ENCODE measurements at places on chromosomes 2 and 18.

GRCh38 chr2:222290736-222291484, 7.9 kb downstream of the PAX3 start:
- DNase-seq, result no peak

DNA sequence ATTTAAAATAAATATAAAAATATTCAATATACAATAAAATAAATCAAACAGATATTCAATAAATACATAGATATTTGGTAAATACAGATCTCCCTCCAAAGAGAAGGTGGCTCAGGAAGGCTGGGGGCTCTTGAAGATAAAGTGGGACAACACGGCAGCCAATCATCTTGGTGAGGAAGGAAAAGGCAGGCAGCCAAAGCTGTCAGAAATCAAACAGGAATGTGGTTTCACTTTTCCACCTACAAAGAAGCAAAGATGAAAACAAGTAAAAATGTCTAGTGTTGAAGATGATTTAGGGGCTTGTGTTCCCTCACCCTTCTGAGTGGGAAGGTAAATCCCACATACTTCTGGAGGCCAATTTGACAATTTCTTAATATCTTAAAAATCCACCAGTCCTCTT, 85.7 kb downstream of the B3GNT2 start:
- DNase-seq, result no peak

- no peak for DNase-seq
These were observed 16.5 kb upstream of the ME2 start for GRCh38 chr18:50862401-50862800.

- DNase-seq, result no peak
These were observed 249.1 kb upstream of the SIX2 start for GRCh38 chr2:45258311-45258710.

DNA sequence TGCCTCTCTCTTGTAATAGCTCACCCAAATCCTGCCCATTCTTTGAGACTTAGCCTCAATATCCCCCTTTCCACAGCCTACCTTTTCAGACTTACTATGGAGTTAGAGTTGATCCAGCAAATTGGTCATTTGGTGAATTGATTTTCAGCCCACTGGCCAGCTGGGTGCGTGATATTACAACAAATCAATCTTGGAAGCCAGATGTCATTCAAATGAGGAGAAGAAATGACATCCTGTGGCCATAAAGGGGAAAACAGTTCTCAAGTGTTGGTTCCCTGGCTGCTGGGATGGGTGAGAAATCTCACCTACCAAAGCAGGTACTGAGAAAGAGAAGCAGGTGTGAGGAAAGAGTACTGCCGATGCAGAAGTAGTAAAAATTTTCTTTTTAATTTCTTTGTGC, 36.7 kb upstream of the FOXI3 start:
- DNase-seq, result no peak

- no peak for DNase-seq
These were observed 39.0 kb downstream of the TBC1D8 start for GRCh38 chr2:101111917-101112771.

GRCh38 chr18:49658823-49659404, 97.1 kb downstream of the LIPG start:
- no peak for DNase-seq

DNA sequence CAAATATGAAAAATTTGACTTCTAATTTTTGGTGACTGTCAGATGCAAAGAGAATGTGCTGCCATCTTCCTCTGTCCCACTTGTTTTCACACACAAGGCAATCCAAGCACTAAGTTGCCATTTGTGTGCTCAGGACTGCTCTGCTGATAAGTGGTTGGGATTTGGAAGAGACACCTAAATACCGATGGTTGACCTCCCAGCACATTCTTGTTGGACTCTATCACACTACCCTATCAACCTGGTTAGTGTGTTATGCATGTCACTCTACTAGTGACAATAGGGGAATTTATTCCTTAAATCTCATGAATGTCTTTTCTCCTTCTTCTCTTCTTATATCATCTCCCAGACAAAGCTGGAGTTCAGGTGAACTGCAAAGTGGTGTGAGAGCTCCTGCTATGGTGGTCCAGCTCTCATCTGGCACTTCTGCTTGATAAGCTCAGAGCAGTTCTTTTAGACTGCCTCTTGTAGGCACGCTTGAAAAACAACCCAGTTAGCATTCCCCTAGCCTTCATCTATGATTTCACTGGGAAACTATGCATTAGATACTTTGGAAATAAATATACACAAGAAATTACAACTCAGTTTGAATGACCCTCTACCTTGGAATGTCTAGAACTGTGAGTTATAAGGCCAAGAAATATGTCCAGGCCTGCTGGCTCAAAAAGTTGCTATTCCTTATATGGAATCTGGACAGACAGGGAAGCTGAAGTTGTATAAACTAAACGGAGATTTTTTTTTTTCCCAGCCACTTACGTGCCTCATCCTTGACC, 404.8 kb downstream of the MEIS1 start:
- DNase-seq, result no peak

GRCh38 chr18:26468931-26469340, 79.4 kb downstream of the KCTD1 start:
- no peak for DNase-seq

DNA sequence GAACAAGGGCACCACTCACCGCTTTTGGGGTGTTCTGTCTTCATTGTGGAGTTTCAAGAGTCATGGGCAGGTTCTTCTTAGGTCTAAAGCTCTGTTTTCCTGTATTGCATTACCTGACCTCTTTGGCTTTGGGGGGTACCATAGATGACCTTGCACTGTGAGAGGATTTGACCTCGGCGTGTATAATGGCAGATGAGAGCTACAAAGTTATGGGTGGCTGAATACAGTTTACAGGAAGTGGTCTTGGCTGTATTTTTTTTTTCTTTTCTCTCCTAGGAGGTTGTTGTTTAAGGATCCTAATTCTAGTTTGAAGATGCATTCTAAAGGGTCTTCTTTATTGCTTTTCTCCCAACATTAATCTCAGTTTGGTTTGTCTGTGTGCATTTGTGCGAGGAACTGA, 11.5 kb downstream of the GAL3ST2 start:
- DNase-seq, result no peak

GRCh38 chr2:77191665-77192064, 330.5 kb downstream of the LRRTM4 start:
- no peak for DNase-seq

- DNase-seq, result no peak
These were observed 21.0 kb downstream of the CHST10 start for GRCh38 chr2:100396483-100396882.

- no peak for DNase-seq
These were observed 31.6 kb downstream of the PCBP1 start for GRCh38 chr2:70118798-70119454.

DNA sequence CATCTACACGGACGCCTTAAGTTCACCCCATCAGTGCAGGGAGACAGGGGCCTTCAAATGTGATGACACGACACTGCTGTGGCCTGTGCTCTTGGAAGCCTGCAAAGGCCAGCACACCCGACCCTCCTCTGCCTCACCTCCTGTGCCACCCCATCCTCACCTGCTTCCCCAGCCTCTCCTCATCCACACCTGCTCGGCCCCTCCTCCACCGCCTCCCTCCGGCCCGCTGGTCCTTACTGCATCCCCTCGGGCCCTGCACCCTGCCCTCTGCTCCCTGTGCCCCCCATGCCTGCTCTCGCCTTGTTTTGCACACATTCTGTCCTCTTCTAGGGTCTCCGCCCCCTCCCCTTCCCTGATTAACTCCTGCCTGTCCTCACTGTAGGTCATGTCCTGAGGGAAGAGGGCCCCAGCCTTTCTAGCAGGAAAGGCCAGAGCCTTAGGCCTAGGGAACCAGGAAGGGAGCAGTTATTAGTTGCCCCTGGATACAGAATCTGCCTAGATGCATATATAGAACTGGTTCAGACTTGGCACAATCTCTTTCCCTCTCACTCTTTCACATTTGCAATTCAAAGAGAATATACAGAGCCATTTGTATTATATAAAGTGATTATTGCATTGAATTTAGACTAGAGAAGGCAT, 39.4 kb downstream of the TRAPPC12 start:
- no peak for DNase-seq

DNA sequence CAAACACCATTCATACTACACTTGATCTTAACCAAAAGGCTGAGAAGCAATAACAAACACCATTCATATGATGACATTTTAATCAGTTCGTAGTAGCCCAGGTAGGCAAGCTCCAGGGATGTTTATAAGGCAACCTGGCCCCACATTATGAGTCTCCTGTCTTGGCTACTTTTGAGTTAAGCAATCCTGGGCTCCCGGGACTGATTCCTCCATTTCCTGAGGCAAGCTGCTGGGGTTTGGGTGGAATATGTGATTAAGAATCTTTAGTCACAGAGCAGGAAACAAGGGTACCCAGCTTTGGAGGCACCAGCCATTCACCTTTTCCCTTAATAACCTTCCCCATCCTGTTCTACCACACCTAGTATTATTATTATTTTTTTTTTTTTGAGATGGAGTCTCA, 24.5 kb upstream of the SPRED2 start:
- DNase-seq, result no peak

GRCh38 chr2:225558399-225559071, 159.0 kb downstream of the NYAP2 start:
- DNase-seq, result no peak

DNA sequence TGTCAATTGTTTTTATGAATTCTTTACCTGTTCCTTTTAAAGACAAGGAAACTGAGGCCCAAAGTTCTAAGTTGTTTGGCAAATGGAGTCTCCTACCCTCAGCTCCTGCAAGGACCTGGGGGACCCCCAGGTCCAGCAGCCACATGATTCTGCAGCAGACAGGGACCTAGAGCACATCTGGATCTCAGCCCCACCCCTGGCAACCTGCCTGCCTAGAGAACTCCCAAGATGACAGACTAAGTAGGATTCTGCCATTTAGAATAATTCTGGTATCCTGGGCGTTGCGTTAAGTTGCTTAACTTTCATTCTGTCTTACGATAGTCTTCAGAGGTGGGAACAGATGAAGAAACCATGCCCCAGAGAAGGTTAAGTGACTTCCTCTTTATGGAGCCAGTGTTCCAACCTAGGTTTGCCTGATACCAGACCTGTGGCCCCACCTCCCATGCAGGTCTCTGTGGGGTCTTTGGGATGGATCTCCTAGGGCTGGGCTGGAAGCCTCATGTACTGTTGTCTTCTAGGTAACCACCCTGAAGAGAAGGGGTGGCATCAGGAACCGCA, 5.6 kb upstream of the CENPA start:
- DNase-seq, result no peak

- no peak for DNase-seq
These were observed 11.0 kb upstream of the EPG5 start for GRCh38 chr18:45978084-45978483.

GRCh38 chr18:5238371-5238976, 41.4 kb upstream of the AKAIN1 start:
- no peak for DNase-seq

- DNase-seq, result no peak
These were observed 7.4 kb downstream of the PTRHD1 start for GRCh38 chr2:24785671-24786321.

GRCh38 chr2:203681978-203682377, 24.5 kb upstream of the CD28 start:
- DNase-seq, result no peak

DNA sequence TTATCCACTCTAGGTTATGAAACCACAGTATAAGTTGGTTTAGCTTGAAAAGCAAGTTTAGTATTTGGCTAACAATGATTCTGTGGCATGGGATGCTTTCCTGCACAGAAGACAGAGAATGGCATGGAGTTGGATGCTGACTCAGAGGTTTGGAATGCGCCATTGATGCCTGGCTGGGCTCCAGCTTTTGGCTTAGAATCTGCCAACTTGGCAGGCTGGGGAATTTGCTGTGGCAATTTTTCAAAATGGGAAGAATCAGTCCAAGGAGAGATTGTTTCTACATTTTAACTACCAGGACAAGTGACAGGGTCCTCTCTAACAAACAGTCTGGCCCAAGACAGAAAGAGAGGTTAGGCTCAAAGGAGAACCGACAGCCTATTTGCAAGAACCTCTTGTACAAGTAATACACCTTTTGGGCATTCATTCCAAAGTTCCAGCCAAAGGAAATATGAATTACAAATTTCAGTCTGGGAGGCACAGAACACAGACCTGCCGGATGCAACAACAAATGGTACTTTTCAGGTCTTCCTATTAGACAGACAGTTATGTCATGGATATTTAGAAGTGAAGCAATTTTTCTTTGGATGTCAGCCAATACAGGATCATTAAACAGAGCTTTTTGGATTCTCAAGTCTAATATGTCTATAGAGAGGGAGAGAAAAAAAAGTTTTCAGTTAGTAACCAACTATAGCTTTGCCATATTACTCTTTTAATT, 1027.7 kb downstream of the TMEM182 start:
- DNase-seq, result no peak

Measured in stimulated activated CD8-positive, alpha-beta memory T cell treated with anti-CD3 and anti-CD28 coated beads, Interleukin-2, amount 100 ng/mL, for 1 hour (primary cell).